ENCODE measurements at places on chromosomes 16 and 17.

GRCh38 chr16:89561884-89562599, 1.6 kb downstream of the RPL13 start:
- peak; percentile 28 for DNase-seq

GRCh38 chr17:4064366-4064765, 78.5 kb downstream of the ZZEF1 start:
- no peak for DNase-seq

- no peak for DNase-seq
Measured at GRCh38 chr16:26041952-26042668, 350.4 kb downstream of the HS3ST4 start.

- DNase-seq, result no peak
Measured at GRCh38 chr17:73706428-73706827, 62.2 kb upstream of the SDK2 start.

- no peak for DNase-seq
Measured at GRCh38 chr17:77471984-77472461, 331.3 kb downstream of the SEC14L1 start.

- DNase-seq, result peak; percentile 14
Measured at GRCh38 chr17:27218719-27219488, 75.0 kb upstream of the WSB1 start.

DNA sequence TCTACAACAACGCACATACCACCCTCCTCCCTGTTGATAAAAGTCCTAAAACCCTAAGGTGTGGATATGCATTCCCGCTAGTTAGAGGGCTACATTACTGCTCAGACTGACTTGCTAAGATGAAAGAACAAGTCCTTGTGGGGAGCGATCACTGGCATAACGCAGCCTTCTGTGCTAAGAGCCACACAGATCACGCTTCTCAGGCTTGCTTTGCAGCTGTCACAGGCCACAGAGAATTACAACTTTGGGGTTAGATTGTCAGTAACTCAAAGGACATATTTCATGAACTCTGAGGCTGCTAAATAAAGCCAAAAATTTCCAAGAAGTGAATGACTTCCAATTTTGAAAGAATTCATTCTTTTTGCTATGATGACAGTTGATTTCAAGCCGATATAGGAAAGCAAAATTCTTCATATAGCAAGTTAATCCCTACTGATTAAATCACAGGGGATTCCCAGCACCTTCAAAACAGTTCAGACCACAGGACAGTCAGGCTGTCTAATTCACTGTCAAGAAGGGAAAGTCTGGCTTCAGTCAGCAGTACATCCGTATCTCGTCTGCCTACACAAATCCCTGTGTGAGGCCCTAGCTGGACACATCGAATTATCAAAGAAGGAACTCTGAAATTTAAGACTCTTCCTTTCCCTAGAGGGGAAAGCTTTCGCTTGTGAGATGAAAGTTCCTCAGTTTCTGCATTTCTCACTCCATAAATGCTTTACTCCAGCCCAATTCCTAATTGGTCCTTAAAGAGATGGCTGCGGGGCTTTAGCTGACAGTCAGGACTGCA, 107.1 kb downstream of the VPS53 start:
- no peak for DNase-seq

- DNase-seq, result no peak
Measured at GRCh38 chr17:43591001-43591400, 44.9 kb upstream of the ETV4 start.

GRCh38 chr16:3035289-3035971, 1.3 kb downstream of the BICDL2 start:
- no peak for DNase-seq

DNA sequence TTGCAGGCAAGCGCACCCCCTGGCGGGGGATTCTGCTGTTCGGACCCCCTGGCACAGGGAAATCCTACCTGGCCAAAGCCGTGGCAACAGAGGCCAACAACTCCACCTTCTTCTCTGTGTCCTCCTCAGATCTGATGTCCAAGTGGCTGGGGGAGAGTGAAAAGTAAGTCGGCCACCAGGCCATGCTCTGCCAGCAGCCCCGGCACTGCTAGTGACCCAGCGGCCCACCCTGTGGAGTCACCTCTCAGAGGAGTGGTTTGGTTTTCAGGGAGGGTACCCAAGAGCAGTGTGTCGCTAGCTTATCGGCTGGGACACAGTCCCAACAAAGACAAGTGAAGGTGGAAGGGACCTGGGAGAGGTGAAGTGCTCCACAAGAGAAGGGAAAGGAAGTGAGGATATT, 8.2 kb downstream of the VPS4A start:
- no peak for DNase-seq

DNA sequence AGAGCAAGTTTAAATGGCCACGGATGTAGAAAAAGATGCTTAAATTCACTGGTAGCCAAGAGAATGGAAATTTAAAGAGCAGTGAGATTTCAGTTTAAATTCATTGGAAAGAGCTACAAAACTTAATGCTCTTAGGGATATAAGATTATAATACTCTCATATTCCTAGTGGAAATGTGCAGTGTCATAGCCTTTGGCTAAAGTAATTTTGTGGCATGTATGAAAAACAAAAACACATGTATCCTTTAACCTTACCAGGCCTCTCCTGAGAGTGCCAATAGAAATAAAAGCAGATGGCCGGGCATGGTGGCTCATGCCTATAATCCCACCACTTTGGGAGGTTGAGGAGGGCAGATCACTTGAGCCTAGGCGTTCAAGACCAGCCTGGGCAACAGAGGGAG, 289.2 kb downstream of the PHKB start:
- DNase-seq, result no peak

DNA sequence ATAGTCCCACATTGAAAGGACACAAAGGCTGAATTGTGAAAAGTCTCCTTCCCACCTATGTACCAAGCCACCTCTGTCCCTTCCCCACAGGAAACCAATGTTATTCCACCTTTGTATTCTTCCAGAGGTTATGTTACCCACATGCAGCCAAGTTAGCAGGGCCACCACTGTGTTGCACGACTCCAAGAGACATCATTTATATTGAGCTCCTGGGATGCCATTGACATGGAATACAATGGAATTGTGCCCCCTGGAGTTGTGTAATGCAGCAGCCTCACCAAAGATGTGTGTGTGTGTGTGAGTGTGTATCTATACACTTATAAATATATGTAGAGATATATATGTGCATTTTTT, 21.6 kb upstream of the MSI2 start:
- DNase-seq, result no peak

- no peak for DNase-seq
Measured at GRCh38 chr17:19958023-19958422, 19.6 kb downstream of the AKAP10 start.

- DNase-seq, result peak; percentile 51
Measured at GRCh38 chr16:3020604-3021448, 658 bp downstream of the TNFRSF12A start.

- no peak for DNase-seq
Measured at GRCh38 chr17:61415374-61416210, 15.9 kb downstream of the TBX2 start.

- DNase-seq, result no peak
Measured at GRCh38 chr16:85510041-85510659, 103.0 kb upstream of the GSE1 start.

DNA sequence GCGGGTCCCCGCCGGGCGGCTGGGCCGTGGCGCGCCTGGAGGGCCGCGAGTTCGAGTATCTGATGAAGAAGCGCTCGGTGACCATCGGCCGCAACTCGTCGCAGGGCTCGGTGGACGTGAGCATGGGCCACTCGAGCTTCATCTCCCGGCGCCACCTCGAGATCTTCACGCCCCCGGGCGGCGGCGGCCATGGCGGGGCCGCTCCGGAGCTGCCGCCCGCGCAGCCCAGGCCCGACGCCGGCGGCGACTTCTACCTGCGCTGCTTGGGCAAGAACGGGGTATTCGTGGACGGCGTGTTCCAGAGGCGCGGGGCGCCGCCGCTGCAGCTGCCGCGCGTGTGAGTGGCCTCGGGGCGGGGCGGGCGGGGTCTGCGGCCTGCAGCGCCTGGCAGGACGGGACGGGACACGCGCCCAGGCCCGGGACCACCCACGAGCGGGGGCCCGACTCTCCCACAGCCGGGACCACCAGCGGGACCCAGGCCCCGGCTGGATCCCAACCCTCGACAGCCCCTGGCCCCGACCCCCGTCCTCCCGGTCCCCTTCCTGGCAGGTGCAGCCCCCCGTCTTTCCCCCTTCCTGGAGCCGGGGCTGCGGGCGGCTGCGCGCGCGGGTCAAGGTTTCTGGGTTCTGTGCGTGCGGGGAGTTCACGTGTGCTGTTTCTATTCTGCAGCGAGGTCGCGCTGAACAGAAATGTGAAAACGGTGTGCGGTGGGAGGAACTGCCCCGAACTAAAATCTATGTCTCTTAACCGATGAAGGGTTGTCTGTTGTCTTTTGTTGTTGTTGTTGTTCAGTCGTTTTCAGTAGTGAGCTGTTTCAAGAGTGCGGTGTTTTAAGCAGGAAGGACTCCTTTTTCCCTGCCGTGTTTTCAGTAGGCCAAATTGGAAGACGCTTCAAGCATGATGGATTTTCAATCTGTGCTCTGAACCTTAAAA, 705 bp downstream of the FOXK2 start:
- DNase-seq, result peak; percentile 44

GRCh38 chr17:9472541-9472940, 103.1 kb downstream of the STX8 start:
- DNase-seq, result no peak

DNA sequence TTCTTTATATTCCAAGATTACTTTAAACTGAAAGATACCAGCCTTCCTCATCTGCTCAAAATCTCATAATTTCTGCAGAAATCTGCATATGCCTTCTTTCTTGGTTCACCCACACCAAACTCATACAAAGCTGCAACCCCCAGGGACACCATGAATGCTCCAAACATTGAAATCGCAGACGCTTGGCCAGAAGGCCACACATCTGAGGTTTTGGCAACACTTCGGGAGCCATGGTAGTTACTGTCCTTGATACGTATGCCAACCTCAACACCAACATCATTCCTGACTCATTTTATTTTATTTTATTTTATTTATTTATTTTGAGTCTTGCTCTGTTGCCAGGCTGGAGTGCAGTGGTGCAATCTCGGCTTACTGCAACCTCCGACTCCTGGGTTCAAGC, 11.8 kb downstream of the GSPT1 start:
- DNase-seq, result no peak

- no peak for DNase-seq
Measured at GRCh38 chr16:51655249-51655648, 504.2 kb upstream of the SALL1 start.

DNA sequence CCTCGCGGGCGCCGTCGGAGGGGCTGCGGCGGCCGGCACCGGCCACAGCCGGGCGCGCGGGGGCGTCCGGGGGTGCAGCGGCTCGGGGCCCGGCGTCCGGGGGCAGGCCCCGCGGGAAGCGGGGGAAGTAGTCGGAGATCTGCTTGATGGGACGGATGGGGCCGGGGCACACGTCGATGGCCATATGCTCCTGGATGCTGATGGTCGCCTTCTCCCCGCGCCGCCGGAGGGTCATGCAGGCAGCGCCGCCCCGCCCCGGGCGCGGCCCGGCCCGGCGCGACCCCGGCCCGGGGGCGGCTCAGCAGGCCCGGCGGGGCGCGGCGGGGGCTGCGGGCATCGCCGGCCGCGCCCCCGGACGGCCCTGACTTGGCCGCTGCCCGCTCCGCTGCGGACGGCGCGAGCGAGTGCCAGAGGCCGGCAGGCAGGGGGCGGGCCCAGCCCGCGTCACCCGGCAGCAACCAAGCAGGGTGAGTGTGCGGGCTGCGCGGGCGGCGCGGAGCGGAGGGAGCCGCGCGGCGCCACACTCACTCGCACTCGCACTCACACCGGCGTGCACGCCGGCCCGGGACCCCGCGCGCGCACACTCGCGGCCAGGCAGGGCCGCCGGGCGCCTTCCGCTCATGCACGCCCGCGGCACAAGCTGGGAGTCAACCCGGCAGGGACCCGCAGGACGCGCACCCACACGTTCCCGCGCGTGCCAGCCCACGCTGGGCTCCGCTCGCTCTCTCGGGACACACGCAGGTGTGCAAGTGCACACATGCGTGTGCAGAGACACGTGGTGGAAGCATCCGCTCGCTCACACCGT, at the start of gene DOC2B:
Gene DOC2B (minus strand): TSS at position 406 of the 805 bp plus-strand sequence. CDS start 171 bp downstream, at position 235.
- DNase-seq, result peak; percentile 44

GRCh38 chr16:67917852-67918236, 13.8 kb downstream of the CTRL start:
- peak; percentile 56 for DNase-seq

GRCh38 chr17:45883063-45883462, 11.3 kb upstream of the MAPT start:
- DNase-seq, result no peak

DNA sequence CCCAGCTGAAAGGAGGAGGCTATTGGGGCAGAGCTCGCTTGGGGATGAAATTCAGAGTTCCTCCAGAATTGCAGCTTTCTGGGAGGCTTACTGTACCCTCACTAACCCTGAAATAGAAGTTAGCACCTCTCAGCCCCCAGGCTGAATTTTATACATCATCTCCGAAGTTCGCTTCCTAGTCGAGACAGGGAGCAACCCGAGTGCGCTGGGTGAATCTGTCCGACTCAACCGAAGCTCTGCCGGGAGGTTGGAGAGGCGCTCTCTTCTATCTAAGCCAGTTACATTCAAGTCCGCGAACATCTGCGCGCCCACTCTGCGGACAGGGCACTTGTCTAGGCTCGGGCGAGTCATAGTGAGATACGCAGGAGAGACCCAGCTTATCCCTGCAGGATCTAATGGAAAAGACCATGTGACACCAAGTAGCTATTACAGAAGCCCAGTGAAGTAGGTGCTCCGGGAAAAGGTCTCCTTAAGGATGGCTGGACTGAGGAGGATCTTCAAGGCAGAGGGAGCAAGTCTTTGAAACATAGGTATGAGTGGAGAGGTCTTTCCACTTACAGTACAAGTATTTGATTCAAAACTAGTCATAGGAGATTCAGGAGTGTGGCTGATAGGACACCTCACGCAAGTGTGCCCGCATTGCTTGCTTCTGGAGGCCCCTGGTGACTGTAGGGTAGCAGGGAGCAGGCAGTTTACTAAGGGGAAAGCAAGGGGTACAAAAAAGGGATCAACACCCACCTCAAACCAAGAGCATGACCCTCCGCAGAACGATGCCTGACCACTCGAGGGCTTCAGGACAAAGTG, 646 bp upstream of the HES7 start:
- DNase-seq, result peak; percentile 41

DNA sequence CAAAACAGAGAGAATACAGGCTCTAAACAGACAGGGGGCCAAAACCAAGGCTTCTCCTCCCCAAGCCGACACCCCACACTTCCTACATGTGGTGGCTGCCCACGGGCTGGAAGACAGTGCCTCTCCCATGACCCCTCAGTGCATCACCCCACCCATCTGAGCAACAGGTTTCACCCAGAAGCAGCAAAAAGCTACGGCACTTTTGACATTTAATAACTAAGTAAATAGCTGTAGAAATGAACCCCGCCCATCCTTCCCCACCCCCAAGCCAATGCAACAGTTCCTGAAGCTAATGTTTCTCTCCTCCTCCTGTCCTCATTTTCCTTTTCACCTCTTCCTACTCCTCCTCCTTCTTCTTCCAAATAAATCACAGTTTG, 9.9 kb upstream of the SOX9 start:
- DNase-seq, result no peak

Data from stimulated activated CD4-positive, alpha-beta T cell treated with anti-CD3 and anti-CD28 coated beads, Interleukin-2, amount 100 ng/mL, for 24 hours (primary cell).